Sigmoid colon (tissue), 7 donors: ENCODE measurements at places on chromosomes 2 and 18. TPM values are rescaled to one million over a fixed set of nuclear protein-coding genes. Genes with fewer than 3 reads are reported as not detected.

DNA sequence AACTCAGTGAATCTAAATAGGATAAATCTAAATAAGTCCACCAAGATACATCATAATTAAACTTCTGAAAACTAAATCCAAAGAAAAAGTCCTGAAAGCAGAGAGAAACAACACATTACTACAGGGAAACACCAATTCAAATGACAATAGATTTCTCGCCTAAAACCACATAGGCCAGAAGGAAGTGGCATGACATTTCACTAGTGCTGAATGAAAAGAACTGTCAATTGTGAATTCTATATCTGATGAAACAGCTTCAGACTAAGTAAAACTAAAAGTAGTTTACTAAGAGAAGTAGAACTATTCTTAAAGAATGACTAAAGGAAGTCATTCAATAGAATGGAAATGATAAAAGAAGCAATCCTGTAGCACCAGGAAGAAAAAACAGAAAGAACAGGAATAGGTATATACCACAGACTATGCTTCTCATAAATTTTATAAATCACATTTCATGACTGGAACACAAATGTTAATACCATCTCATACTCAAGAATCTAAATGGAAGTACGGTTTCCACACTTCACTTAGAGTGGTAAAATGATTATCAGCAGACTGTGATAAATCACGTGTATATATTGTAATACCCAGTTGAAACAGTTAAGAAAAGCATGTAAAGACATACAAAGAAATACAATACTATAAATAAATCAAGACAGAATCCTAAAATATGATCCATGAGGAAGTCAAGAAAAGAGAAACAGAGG, 46.4 kb downstream of the ASXL2 start:
- H3K36me3 ChIP-seq, result no peaks in the 10 kb centered on the region
- no peaks in the 10 kb centered on the region for H3K4me1 ChIP-seq
- no peaks in the 10 kb centered on the region for H3K27me3 ChIP-seq
- H3K27ac ChIP-seq, result no peak overlapping the region

DNA sequence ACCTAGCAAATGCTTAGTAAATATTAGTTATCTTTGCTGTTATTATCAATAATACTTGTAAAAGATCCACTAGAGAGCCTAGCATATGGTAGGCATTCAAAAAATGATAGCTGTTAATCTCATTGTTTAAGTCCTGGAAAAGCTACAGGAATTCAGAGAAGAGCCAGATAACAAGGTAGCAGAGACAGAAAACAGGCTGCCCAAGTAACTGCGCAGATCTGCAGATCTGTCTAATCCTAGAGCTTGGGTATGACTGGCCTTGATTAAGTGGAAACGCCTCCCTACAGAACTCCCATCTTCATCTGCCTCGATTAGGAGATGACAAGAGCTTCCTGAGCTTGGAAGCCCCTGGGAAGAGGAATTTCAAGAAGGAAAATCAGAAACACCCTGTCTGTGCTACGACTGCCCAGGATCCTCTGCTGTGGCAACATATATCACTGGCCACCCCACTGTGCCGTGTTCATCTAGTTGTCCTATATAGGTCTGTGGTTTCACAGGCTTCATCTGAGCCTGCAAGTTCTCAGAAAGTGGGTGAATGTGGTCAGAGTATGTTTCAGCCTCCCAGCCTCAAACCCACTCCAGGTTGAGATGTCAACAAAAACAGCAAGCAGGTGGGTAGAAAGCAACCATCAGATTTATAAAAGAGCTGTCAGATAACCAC, 151.5 kb upstream of the PKDCC start:
- DNase-seq, result no peak
- H3K27ac ChIP-seq, result peak overlapping the region; percentile 66
- H3K36me3 ChIP-seq, result no peaks in the 10 kb centered on the region
- no peaks in the 10 kb centered on the region for H3K27me3 ChIP-seq
- H3K4me1 ChIP-seq, result peaks cover 15% of the 10 kb centered on the region
- no peak overlapping the region for H3K4me3 ChIP-seq

GRCh38 chr2:111896576-111896975, 1.8 kb upstream of the MERTK start:
- DNase-seq, result no peak
- no peak overlapping the region for H3K27ac ChIP-seq
- no peak overlapping the region for H3K4me3 ChIP-seq
- H3K4me1 ChIP-seq, result peaks cover 18% of the 10 kb centered on the region

GRCh38 chr2:129922571-129923264, 56.7 kb upstream of the RAB6C start:
- DNase-seq, result no peak
- H3K27ac ChIP-seq, result no peak overlapping the region
- H3K27me3 ChIP-seq, result peaks cover 12% of the 10 kb centered on the region
- H3K36me3 ChIP-seq, result no peaks in the 10 kb centered on the region
- H3K4me3 ChIP-seq, result no peak overlapping the region

DNA sequence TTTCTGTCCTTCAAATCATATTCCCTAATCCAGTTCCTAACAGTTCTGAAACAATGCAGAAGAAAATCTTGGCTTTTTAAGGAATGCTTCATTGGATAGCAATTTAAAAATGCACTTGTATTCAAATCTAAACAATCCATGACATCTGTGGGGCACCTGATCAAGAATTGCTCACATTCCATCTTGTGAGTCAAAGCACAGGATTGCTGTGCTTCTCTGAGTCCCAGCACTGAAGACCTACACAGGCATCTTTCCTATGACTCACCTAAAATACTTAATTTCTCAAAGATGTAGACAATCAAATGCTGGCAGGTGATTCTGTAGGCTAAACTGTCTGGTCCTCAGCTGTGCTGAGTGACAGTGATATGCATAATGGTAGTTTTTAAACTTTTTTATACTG, 10.1 kb upstream of the ATP8B1 start:
- no peak overlapping the region for H3K4me3 ChIP-seq
- no peak for DNase-seq
- H3K4me1 ChIP-seq, result peaks cover 22% of the 10 kb centered on the region
- no peaks in the 10 kb centered on the region for H3K36me3 ChIP-seq

DNA sequence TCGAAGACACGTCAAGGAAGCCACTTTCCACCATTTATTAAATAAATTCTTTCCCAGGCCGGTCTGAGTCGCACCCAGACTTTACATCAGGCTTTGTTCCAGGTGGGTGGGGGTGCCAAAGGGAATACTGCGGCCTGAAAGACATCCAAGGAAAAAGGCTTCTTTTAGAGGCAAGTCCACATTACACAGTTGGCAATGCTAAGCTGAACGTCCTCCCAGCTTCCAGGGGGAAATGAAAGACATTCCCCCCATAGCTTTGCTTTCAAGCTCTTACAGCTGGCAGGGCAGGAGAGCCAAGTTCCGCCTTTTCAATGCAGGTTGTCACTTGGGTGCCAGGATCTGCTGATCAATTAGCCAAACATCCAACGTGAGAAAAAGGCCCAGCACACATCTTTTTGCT, 36.5 kb upstream of the PTPN4 start:
- DNase-seq, result no peak
- no peak overlapping the region for H3K4me3 ChIP-seq
- H3K27ac ChIP-seq, result no peak overlapping the region
- no peaks in the 10 kb centered on the region for H3K4me1 ChIP-seq

DNA sequence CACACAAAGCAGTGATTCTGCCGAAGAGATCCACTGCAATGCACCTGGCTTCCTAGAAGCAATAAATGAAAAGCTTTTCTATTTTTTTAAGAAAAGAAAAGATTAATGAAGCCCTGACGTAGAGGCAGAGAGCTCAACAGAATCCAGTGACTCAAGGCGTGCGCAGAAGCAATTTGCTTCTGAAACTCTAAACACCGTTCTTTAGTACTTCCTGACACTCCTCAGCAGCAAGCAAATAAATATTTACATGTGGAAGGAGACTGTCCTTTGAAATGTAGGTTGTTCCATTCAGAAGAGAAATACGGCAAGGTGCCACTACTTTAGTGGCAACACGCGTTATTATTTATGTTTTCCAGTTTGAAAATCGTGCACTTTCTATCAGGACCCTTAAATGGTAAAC, 126.2 kb upstream of the ZNF516 start:
- H3K27me3 ChIP-seq, result no peaks in the 10 kb centered on the region
- H3K36me3 ChIP-seq, result no peaks in the 10 kb centered on the region
- no peak overlapping the region for H3K4me3 ChIP-seq
- H3K4me1 ChIP-seq, result peaks cover 29% of the 10 kb centered on the region
- no peak for DNase-seq
- peak overlapping the region; percentile 71 for H3K27ac ChIP-seq

DNA sequence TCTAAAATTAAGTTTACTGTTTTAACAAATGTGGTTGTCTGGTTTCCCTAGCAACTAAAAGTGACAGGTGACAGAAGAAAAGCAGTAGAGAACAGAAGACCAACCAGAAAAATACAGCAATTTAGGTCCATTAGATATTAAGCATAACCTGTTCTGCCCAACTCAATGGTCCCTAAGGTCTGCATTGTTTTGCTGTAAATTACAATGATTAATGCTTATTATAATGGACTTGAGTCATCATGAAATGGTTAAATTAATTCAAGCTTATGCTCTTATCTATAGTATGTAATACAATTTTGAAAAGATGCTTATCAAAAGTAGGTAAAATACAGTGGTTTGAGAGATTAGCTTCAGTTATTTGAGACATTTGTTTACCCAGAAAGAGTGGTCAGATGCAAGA, 378.0 kb downstream of the GRB14 start:
- no peaks in the 10 kb centered on the region for H3K4me1 ChIP-seq
- no peak overlapping the region for H3K4me3 ChIP-seq
- H3K36me3 ChIP-seq, result no peaks in the 10 kb centered on the region

GRCh38 chr2:212005085-212005671, 533.4 kb downstream of the ERBB4 start:
- H3K36me3 ChIP-seq, result no peaks in the 10 kb centered on the region
- no peak overlapping the region for H3K27ac ChIP-seq
- H3K4me1 ChIP-seq, result no peaks in the 10 kb centered on the region
- no peak for DNase-seq
- H3K4me3 ChIP-seq, result no peak overlapping the region

- H3K27ac ChIP-seq, result no peak overlapping the region
- no peaks in the 10 kb centered on the region for H3K4me1 ChIP-seq
- no peak overlapping the region for H3K4me3 ChIP-seq
- no peaks in the 10 kb centered on the region for H3K36me3 ChIP-seq
- DNase-seq, result no peak
Measured at GRCh38 chr2:239904496-239904895, 120.6 kb downstream of the NDUFA10 start.

GRCh38 chr2:215969131-215969841, 44.1 kb downstream of the MREG start:
- H3K36me3 ChIP-seq, result no peaks in the 10 kb centered on the region
- H3K4me3 ChIP-seq, result no peak overlapping the region
- H3K4me1 ChIP-seq, result no peaks in the 10 kb centered on the region
- H3K27me3 ChIP-seq, result no peaks in the 10 kb centered on the region

- no peaks in the 10 kb centered on the region for H3K4me1 ChIP-seq
- no peak overlapping the region for H3K4me3 ChIP-seq
- no peak for DNase-seq
- no peaks in the 10 kb centered on the region for H3K36me3 ChIP-seq
Measured at GRCh38 chr2:65885266-65885665, 452.9 kb upstream of the SPRED2 start.

DNA sequence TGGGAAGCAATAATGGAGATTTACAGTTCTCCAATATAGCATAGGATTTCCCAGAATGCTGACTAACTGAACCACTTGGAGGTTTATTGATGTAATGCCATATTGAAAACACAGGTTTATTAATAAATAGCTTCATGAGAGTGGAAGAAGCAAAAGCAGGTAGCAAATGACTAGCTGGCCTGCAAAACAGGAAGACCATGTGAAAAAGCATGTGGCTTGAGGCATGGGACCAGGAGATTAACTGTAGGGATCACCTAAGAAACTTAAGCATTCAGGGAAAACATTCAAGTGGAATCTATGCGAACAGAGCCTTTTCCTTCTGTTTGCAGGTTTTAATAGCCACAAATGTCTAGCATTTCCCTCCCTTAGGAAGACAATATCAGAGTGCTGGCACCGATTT, 679.7 kb downstream of the ZEB2 start:
- no peaks in the 10 kb centered on the region for H3K27me3 ChIP-seq
- H3K4me1 ChIP-seq, result no peaks in the 10 kb centered on the region
- no peak for DNase-seq

GRCh38 chr2:195162918-195163317, 494.1 kb upstream of the SLC39A10 start:
- H3K4me1 ChIP-seq, result no peaks in the 10 kb centered on the region
- no peak overlapping the region for H3K27ac ChIP-seq
- H3K4me3 ChIP-seq, result no peak overlapping the region
- no peaks in the 10 kb centered on the region for H3K36me3 ChIP-seq

GRCh38 chr2:195561116-195561921, 95.7 kb upstream of the SLC39A10 start:
- H3K4me1 ChIP-seq, result no peaks in the 10 kb centered on the region
- no peak overlapping the region for H3K4me3 ChIP-seq
- H3K27me3 ChIP-seq, result no peaks in the 10 kb centered on the region
- H3K27ac ChIP-seq, result no peak overlapping the region
- no peak for DNase-seq

GRCh38 chr2:205259121-205259520, 423.2 kb upstream of the NRP2 start:
- no peaks in the 10 kb centered on the region for H3K36me3 ChIP-seq
- H3K4me1 ChIP-seq, result no peaks in the 10 kb centered on the region
- no peak overlapping the region for H3K4me3 ChIP-seq
- H3K27ac ChIP-seq, result no peak overlapping the region

DNA sequence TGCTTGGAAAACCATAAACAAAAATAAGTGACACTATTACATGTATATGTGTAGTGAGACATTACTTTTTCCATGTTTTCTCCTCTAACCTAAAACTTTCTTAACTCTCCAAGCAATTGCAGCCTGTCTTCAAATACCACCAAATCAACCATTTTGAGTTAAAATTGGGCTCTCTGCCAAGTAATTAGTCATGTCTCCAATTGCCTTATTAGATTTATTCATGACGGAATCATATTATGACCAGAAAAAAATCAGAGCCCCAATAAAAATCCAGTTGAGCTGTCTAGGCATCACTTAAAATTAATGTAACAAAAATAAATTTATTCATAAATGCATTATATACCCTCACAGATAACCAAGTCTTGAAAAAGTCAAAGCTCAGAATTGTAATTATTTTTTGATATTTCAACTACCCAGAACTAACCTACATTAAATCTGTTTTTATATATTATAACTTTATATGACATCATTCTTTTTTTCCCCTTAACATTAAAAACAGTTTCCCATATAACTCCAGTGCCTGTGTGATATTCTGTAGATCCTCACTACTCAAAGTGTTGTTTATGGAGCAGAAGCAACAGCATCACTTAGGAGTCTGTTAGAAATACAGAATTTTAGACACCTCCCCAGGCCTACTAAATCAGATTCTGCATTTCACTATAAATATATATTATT, 157.0 kb downstream of the ERBB4 start:
- H3K4me3 ChIP-seq, result no peak overlapping the region
- no peak for DNase-seq
- H3K27me3 ChIP-seq, result no peaks in the 10 kb centered on the region
- H3K4me1 ChIP-seq, result no peaks in the 10 kb centered on the region
- H3K36me3 ChIP-seq, result no peaks in the 10 kb centered on the region

Gene SELENOI
- 9.9 TPM for polyA plus RNA-seq

Gene MOCOS
- polyA plus RNA-seq, result 3.6 TPM

Gene TPO
- polyA plus RNA-seq, result 0.60 TPM

Gene AQP12B
- polyA plus RNA-seq, result not detected

Gene QPCT
- 1.2 TPM for polyA plus RNA-seq

Gene MFSD6
- polyA plus RNA-seq, result 8.8 TPM

Gene DLGAP1
- polyA plus RNA-seq, result 0.46 TPM

Gene NDUFV2
- polyA plus RNA-seq, result 246 TPM

Gene CYP27A1
- 13.5 TPM for polyA plus RNA-seq
